ENCODE measurements at places on chromosomes 11 and 22.
A peak's percentile ranks its signal among the peaks of the same experiment; 100 is the strongest.

DNA sequence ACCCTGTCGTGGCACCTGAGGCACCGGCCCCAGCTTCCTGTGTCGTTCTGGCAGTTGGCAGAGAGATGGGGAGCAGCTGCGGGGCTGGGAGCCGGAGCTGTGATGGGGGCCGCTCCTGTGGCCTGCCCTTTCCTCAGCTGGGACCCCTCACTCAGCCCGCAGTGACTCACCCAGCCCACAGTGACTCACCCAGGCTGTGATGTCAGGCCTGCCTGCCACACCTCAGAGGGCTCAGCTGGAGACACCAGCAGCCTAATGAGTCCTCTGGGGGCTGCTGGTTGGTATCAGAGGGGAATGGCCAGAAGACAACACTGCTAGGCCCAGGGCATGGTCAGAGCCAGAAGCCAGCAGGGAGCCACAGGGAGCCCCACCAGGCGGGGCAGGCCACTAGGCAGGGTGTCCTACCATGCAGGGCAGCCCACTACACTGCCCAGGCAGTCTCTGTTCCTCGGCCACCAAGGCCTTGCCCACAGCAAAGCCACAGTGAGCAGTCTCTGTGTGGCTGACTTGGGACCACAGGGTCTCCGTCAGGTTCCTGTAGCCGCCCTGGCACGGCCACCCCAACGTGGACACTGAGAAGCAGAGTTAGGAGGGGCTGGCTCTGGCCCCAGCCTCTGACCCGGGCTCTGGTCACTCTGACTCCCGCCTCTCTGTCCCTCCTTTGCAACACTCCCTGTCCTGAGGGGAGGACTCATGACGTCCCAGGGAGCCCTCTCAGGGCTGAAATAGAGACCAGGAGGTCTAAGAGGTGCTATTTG, 4.2 kb upstream of the FXYD2 start:
- no peak for DNase-seq

GRCh38 chr11:117976445-117976844, 9.7 kb upstream of the IL10RA start:
- DNase-seq: no peak

DNA sequence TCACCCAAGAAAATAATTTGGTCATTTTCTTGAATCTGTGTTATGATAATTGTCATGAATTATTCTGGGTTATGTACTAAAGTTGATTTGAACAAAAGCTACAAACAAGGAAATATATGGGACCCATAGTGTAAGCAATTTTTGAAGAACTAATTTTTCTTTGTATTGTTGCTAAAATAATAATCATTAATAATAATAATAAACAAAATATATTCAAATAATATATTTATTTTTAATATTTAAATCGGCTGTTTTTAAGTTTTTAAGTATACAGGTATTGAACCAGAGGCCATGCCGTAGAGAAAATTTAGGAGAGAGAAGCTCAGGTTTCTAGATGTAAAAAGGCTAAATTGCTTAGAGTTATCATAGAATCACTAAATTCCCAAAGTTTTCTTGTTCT, 747.3 kb downstream of the LUZP2 start:
- no peak for DNase-seq

GRCh38 chr11:21456186-21456585, 736.7 kb upstream of the ANO5 start:
- DNase-seq: no peak

GRCh38 chr22:17106161-17106784, 14.9 kb downstream of the TMEM121B start:
- DNase-seq: no peak

GRCh38 chr11:128711136-128711535, 17.3 kb downstream of the FLI1 start:
- no peak for DNase-seq

GRCh38 chr22:16866167-16866566, 41.0 kb upstream of the XKR3 start:
- DNase-seq: no peak

GRCh38 chr11:125381499-125382044, 114.5 kb downstream of the FEZ1 start:
- DNase-seq: no peak

- no peak for DNase-seq
Observed at GRCh38 chr11:121153472-121153871, 52.4 kb downstream of the TECTA start.

DNA sequence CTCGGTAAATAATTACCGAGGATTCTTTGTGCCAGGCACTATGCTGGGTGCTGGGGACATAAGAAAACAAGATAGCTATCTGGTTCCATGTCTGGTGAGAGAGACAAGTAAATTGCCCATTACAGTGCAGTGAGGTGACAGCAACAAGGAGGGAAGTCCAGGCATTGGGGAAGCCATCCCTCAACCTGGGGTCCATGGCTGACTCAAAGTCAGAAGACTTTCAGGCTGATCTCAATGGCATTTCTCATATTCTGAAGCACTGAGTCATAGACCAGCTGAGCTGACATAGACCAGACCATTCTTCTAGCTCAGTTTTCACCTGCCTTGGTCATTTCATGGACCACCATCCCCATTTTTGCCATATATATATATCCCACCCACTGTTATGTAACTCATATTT, 158.8 kb downstream of the TTC17 start:
- DNase-seq: no peak

DNA sequence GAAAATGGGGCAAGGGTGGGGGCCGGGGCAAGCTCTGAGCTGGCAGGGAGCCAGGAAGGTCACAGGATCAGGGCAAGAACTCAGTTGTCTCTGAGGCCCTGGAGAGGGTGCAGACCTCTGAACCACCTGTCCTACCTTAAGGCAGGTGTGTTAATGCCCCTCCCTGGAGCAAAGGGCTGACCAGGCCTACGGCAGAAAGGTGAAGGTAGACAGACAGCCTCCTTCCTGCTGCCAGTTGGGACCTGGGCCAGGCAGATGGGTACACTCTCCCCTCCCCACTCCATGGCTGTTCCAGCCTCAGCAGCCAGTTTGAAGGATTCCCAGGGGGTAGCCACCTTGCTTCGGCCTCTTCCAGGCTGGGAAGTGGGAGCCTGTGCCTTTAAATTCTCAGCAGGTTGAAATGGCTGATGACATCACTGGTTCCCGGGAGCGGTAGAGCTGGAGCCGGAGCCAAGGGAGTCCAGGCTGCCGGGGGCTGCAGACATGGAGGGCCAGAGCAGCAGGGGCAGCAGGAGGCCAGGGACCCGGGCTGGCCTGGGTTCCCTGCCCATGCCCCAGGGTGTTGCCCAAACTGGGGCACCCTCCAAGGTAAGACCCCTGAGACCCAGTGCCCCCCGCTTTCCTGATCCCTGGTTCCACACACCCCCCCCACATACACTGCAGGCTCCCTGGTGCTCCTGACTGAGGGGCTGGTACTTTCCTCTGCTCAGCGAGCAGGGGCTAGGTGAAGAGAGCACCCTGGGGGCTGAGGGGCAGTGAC, at the start of gene INPP5J:
TSS of gene INPP5J (plus strand) at position 435 of the 760 bp plus-strand sequence. CDS start at position 484, 49 bp downstream.
- DNase-seq: peak; percentile 41

GRCh38 chr22:50260801-50261614, 475 bp downstream of the MAPK12 start:
- DNase-seq: no peak

DNA sequence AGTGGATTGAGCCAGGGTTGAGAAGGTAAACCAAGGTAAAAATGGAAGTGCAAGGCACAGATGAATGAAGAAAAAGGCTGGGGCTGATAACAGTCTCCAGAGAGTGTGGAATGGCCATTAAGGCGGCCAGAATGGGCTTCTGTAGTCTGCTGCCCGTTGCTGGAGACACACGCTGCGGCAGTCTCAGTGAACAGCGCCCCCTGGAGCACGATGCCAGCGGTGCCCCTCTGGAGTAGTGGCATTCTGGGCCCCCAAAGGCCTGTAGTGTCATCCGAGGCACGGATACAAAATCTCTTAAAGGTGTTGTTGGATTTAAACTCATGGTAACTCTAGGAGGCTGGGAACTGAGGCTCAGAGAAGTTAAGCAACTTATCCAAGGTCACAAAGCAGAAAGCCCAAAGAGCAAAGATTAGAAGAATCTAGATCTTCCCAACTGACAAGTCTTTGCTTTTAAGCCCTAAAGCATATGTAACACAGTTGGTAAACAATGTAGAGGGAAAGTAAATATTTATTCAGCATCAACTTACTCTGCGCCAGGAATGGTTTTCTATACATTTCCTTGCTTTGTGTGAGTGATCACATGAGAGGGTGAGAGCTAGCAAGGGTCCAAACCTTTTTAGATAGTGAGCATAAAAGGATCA, 18.2 kb downstream of the KCNJ1 start:
- DNase-seq: peak; percentile 31

DNA sequence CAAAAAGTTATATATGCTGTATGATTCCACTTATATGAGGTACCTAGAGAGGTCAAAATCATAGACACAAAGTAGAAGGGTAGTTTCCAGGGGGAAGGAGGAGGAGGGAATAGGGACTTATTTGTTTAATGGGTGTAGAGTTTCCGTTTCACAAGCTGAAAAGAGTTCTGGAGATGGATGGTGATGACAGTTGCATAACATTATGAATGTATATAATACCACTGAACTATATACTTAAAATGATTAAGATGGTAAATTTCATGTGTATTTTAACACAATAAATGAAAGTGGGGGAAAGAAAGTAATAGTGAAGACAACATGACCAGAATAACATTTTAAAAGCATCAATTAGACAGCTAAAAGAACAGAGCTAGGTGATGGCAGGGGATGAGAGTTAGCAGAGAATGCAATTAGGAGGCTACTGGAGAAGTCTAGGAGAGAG, 51.2 kb downstream of the MRTFA start:
- no peak for DNase-seq

DNA sequence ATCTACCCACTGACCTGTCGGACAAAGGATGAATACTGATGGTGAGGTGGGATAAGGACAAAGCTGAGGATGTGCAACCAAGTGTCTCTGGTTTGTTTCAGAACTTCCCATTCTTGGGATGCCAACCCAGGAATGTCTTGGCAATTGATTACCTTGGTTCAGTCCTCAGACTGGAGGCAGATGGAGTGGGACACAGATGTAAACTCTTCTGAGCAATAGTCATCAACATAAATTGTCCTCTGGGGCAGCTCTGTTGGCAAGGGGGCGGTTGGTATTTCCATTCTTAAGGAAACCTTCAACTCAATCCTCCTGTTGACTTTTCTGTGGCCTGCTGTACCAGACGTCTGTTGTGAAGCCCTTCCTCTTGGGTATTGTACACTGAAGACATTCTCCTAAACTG, 6.8 kb downstream of the ABTB2 start:
- no peak for DNase-seq

DNA sequence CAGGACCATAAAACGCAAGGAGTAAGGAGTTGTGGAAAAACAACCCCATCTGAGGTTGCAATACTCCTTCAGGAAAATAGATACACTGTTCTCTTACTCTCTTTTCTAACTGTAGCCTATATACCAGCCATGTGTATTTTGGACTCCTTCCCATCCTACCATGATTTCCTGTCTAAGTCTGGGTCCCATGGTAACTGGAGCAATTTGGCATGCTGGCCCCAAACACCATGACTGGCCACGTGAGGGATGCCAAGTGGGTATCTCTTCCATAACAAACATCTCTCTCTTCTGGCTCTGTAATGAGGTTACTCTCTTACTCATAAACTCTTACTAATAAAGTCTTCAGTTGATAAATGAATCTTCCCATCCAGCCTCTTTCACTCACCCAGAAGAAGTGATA, 26.5 kb downstream of the ABTB2 start:
- peak; percentile 88 for DNase-seq

- DNase-seq: no peak
Observed at GRCh38 chr11:72030472-72031045, 31.9 kb downstream of the IL18BP start.

DNA sequence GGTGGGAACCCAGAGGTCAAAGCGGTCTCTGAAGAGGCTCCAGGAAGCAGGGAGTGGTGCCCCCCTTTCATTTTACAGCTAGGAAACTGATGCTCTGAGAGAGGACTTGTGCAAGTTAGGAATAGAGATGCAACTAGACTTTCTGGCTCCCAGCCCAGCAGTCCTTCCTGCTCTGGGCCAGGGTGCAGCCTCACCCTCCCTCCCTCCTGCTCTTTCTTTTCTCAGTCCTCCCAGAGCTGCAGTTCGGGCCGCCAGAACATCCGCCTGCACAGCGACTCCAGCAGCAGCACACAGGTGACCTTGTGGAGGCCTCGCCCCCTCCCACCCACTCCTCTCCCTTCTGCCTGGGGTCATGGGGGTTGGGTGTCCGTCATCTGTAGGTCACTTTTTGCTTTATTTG, 51.5 kb downstream of the LHFPL7 start:
- DNase-seq: peak; percentile 52

GRCh38 chr11:1047595-1048156, 11.2 kb upstream of the MUC6 start:
- no peak for DNase-seq

DNA sequence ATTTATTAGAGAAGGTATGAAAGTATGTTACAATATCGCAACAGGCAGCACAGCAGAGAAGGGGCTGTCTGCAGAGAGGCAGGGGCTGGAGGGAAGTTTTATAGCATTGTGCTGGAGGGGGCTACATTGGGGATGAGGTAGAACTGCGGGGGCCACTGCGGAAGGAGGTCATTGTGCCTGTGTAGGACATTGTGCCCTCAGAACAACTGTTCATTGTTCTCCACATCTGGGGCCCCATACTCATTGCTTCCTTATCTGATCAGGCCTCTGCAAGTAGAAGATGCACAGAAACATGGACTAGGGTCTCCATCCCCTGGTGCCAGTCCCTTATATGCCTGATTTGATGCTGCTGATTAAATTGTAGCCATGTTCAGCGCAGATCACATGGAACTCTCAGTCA, 12.1 kb downstream of the NADSYN1 start:
- DNase-seq: no peak

DNA sequence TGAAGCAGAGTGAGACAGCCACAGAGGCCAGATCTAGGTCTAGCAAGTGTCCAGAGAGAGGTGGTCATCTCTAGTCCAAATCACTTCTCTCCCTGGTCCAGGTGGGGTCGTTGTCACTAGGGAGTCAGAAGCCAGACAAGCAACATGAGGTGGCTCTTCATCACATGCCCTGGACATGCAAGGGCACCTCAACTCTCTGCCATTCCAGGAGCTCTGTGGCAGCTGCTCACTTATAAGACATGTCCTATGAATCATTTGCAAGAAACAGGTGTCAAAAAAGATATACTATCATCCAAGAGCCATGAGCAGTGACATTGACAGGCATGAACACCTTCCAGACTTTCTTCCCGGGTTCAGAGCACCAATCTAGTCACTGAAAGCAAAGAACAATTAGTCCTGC, 130.8 kb downstream of the GALNT18 start:
- no peak for DNase-seq

- no peak for DNase-seq
Observed at GRCh38 chr11:20457934-20458680, 70.6 kb downstream of the PRMT3 start.

DNA sequence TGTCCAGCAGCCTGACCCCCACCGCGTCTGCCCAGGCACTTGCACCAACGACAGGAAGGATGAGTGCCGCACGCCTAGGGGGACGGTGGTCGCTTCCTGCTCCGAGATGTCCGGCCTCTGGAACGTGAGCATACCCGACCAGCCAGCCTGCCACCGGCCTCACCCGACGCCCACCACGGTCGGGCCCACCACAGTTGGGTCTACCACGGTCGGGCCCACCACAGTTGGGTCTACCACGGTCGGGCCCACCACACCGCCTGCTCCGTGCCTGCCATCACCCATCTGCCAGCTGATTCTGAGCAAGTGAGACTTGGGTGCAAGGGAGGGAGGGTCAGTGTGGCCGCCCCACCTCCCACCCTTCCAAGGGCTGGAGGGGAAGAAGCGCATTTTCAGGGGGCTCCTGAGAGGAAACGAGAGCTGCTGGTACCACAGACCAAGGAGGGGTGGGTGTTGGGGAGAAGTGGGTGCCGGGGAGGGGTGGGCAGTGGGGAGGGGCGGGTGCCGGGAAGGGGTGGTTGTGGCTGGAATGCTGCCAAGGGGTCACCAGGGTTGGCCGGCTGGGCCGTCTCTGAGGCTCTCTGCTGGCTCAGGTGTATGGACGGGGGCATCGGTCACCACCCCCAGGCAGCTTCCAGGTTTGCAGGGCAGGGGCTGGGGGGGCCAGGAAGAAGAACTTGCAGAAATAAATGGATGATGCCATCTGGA, 27.7 kb upstream of the MUC5B start:
- DNase-seq: no peak
